ENCODE measurements at places on chromosomes 4 and X.
A peak's percentile ranks its signal among the peaks of the same experiment; 100 is the strongest.

DNA sequence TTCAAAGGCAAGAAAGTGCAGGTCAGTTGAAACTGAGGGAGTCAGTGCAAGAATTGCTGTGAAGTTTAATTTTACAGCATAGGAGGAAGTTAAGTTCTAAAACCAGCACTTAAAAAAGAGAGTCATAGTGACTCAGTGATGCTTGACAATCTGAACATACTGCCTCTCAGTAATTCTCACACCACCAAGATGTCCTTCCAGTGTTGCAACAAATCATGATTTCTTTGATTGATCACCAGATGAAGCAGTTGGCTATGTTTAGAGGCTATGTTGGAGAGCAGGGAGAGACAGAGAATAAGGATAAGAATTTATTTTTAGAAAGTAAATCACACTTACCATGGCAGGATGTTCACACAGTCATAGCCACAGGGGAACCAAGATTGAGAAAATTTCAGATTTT is 13.2 kb downstream of the TRIM2 start:
- no peak for DNase-seq

GRCh38 chrX:103356130-103356798 is at the start of gene TCEAL9:
Gene TCEAL9 (plus strand): TSS chrX:103356506. CDS start chrX:103357685, 1,179 bp downstream.
- DNase-seq = peak; percentile 49

DNA sequence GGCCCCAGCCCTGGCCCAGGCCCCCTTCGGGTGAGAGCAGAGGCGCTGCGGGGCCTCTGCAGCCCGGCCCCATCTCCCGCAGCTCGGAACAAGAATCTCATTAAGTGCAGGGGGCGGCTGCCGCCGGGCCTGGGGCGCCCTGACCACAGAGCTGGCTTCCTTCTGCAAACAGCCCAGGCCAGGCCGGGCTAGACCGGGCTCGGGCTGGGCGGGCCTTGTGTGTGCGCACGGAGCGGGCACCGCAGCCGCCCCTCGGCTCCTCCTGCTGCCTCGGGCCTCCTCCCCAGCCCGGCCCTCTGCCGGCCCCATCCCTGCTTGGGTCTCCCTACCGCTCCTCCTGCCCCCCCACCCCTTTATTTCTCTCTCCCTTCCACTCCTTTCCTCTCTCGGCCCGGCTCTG is 83.3 kb downstream of the EFNB1 start:
- DNase-seq = no peak

DNA sequence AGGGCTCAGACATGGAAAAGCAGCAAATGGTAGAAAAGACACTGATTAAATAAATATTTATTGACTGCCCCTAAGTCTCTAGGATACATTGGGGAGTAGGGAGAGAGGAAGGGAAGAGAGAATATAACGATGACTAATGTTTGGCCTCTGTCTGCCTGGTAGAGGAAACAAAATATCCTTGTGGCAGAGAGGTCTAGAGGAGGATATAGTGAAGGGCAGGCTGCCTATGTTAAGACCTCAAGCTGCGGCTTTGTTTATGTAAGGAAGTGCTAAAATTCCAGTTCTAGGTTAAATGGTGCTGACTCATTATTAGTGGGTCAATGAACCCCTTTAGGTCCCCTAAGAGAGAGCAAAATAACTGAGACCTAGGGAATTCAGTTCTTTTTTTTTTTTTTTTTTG is 427.3 kb upstream of the FTHL17 start:
- no peak for DNase-seq

Data from putamen (tissue), 1 donor.